OCI-LY7 (cell line): ENCODE measurements at places on chromosomes 2 and 18. TPM values are rescaled to one million over a fixed set of nuclear protein-coding genes. Genes with fewer than 3 reads are reported as not detected.

Gene FOXD4L1
- 0.80 and 1.5 TPM in 2 replicates for total RNA-seq

Gene FLACC1
- total RNA-seq = 0.85 and 1.2 TPM in 2 replicates

Gene SOX11
- 13.0 and 14.8 TPM in 2 replicates for total RNA-seq

Gene UGT1A5
- total RNA-seq = not detected in 2 replicates

Gene RELCH
- total RNA-seq = 21.2 and 21.9 TPM in 2 replicates

Gene DES
- total RNA-seq = not detected in 2 replicates

Gene TFCP2L1
- 1.4 and 3.7 TPM in 2 replicates for total RNA-seq

Gene ONECUT2
- not detected in 2 replicates for total RNA-seq

Gene ANXA4
- 3.5 and 3.6 TPM in 2 replicates for total RNA-seq

Gene ST6GAL2
- total RNA-seq = not detected in 2 replicates

Gene ARL6IP6
- 58.3 and 61.8 TPM in 2 replicates for total RNA-seq

Gene GLI2
- total RNA-seq = not detected in 2 replicates

Gene APCDD1
- total RNA-seq = not detected in 2 replicates

Gene DUSP19
- 3.9 and 4.0 TPM in 2 replicates for total RNA-seq

Gene IKZF2
- 20.0 and 23.3 TPM in 2 replicates for total RNA-seq

Gene GPR55
- total RNA-seq = not detected in 2 replicates

Gene C2orf15
- 1.3 and 2.1 TPM in 2 replicates for total RNA-seq

Gene CHST10
- total RNA-seq = 13.5 and 15.0 TPM in 2 replicates

Gene KCNS3
- total RNA-seq = not detected in 2 replicates

Gene AFG3L2
- total RNA-seq = 61.3 and 72.7 TPM in 2 replicates

Gene CHRND
- total RNA-seq = not detected in 2 replicates

Gene FTCDNL1
- 0.40 and 1.6 TPM in 2 replicates for total RNA-seq

Gene C2orf78
- total RNA-seq = not detected in 2 replicates

Gene SIX3
- not detected in 2 replicates for total RNA-seq

Gene PSMD1
- total RNA-seq = 81.2 and 105 TPM in 2 replicates

Gene SCN1A
- not detected in 2 replicates for total RNA-seq

Gene LOXL3
- 0.21 and 0.79 TPM in 2 replicates for total RNA-seq

Gene LIMS4
- total RNA-seq = 0.57 and 1.2 TPM in 2 replicates

Gene HSBP1L1
- not detected in 2 replicates for total RNA-seq

Gene LTBP1
- 72.4 and 82.6 TPM in 2 replicates for total RNA-seq

Gene TMEM200C
- total RNA-seq = not detected in 2 replicates

Gene TOGARAM2
- total RNA-seq = not detected in 2 replicates

Gene CRACDL
- 0.13 and 0.59 TPM in 2 replicates for total RNA-seq

Gene RESP18
- not detected in 2 replicates for total RNA-seq

Gene C1QL2
- total RNA-seq = not detected in 2 replicates

Gene AGXT
- total RNA-seq = not detected in 2 replicates
